NCI-H1694 (cell line): ENCODE measurements at places on chromosomes 16 and 17.

- DNase-seq, result no peak
Measured at GRCh38 chr16:88936008-88936555, 40.9 kb downstream of the CBFA2T3 start.

DNA sequence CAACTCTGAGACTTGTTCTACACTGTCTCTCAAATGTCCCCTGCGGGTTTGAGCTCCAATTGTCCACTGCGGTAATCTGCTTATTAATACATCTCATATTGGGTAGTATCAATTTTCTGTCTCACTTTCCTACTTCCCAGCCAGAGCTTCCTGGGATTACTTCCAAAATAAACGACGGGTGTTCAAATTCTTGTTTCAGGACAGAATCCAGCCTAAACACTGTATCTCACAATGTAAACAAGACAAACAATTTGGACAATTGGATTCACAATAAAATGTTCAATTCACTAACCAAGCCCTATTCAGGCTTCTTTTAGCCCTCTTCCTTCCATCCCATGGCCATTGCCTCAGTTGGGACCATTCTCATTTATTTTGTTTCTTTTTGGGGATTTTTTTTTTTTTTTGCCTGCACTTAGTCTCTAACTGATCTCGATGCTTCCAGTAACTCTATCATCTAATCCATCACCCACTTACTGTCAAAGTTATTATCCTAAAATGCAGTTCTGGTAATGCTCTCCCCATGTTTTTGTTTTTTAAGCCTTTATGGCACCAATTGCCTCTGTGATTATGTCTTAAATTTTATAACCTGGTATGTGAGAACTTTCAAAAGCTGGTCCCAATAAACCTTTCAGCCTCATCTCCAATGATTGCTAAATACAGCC lies 2.0 kb upstream of the VAT1L start:
- no peak for DNase-seq

- DNase-seq, result no peak
Measured at GRCh38 chr16:62870554-62870953, 834.3 kb upstream of the CDH8 start.

- DNase-seq, result no peak
Measured at GRCh38 chr16:85648805-85649204, 35.7 kb downstream of the GSE1 start.

GRCh38 chr17:64729201-64729600 lies 67.1 kb upstream of the SMURF2 start:
- no peak for DNase-seq

GRCh38 chr17:42459801-42460281 lies 1.2 kb downstream of the ATP6V0A1 start:
- DNase-seq, result peak; percentile 34

DNA sequence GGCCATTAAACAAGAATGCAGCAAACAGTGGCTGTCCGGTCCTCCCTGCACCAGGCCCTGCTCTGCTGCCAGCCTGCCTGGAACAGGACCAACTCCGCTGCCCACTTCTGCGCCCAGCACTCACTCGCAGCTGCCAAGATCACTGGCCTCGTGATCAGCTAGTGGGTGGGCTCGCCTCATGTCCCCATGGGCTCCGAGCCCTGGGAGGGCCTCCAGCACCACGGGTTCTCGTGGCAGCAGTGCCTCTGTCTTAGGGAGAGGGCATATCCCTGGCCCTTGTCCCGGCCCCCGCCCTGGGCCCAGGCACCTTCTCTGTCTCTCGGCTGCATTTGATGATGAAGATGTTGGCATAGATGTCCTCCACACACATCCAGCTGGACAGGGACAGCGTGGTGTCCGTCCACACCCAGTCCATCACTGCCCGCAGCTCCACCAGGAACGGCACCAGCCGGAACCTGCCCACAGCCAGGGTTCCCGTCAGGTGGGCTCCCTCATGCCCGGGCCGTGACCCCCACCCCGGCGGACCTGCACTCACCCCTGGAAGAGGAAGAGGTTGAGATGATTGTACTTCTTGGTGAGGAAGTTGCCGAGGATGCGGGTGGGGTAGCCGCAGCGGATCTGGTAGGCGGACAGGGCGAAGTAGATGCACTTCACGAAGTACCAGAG lies 13.1 kb downstream of the CTU2 start:
- no peak for DNase-seq

DNA sequence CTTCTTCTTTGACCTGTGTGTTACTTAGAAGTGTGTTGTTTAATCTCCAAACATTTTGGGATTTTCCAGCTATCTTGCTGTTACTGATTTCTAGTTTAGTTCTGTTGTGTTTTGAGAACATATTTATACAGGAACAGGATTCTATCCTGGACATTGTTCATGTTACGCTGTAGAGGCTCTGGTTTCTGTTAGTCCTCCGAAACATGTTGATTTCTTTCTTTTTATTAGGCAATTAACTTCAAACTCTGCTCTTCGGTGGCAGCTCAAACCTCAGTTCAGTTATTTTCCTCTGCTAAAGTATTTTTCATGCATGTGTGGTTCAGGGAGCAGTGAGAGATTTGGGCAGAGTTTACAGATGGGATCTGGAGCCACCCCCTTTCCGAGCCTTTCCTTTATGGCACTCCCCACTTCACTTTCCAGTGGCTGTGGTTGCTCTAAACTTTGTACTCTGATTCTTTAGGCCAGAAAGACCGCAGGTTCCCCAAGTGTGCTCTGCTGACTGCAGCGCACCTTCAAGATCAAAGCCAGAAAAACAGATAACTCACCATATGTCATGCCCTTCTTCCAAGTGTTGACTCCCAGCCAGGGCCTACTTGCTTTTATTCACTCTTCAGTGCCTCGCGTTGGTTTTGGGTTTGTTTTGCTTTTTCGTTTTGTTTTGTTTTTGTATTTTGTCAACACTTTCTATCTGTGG lies 77.6 kb upstream of the KSR1 start:
- DNase-seq, result no peak

- DNase-seq, result no peak
Measured at GRCh38 chr17:50638606-50638965, 3.9 kb downstream of the ABCC3 start.

- no peak for DNase-seq
Measured at GRCh38 chr17:82444284-82444893, 6.2 kb downstream of the CYBC1 start.

GRCh38 chr17:29905086-29905878 lies 24.7 kb downstream of the SSH2 start:
- no peak for DNase-seq

DNA sequence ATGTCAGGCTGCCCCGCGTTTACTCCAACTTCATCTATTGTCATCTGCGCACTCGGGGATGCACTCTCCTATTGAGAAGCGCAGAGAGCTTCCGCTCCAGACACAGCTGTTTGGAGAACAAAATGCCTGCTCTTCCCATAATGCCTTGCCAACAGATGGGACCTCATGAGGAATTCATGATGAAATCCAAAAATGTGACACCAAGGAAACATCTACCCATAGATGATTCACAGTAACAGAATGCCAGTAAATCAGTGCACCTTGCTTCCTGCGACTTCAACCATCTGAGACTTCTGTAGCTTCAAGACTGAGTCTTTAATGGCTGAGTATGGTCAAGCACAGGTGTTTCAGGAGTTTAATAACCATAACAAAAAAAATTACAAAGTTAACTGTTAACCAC lies 1144.9 kb upstream of the GOT2 start:
- DNase-seq, result no peak

DNA sequence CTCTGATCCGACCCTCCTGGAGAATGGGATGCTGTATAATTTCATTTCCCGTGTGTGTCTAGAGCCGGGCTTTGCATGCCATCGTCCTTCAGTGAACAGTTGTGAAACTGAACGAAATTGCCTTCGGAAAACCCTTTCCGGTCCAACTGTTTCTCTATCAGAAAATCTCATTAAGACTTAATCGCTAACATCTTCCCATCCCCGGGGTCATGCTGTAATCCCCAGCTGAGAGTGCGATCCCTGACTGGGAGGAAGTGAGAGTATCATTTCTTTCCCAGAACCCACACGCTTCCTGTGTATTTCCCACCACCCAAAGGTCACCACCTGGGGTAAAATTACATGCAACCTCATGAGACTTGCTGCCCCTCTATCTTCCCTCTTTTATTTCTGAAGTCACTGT lies 75.6 kb upstream of the RBFOX1 start:
- DNase-seq, result no peak

GRCh38 chr16:71428883-71429282 lies 13.0 kb downstream of the TLE7 start:
- no peak for DNase-seq

DNA sequence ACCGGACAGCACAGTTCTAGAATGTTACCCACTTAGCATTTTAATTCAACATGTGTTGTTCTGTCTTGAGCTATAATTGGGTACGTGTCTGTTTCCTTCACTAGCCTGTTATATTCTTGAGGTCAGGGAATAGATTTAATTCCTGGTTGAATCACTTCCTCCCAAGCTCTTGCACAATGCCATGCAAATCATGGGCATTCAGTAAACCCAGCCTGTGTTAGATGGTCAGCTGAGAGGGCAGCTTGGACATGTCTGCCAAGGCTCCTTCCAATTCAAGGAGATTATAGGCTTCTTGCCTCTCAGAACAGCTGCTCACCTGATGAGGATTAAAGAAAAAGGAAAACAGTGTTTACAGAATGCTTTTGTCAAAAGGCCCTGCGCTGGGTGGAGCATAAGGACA lies 12.6 kb downstream of the C1QTNF1 start:
- no peak for DNase-seq

- DNase-seq, result no peak
Measured at GRCh38 chr17:15289285-15290183, 24.4 kb upstream of the PMP22 start.

DNA sequence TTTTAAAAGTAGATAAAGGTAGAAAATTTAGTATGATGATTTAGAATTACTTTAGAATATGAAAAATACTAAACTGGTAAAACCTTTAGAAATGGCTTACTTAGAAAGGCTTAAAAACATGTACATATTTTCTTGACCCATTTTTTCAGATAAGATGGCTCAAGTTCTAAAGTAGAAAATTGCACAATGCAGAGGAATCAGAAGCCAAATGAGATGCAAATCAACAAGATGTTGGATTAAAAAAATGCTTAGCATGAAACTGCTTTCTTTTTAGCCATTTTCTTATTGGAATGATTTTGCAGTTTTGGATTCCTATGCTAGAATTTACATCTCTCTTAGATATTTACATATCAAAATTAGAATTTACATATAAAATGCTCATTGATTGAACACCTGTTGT lies 1.5 kb upstream of the KRTAP3-1 start:
- no peak for DNase-seq

- no peak for DNase-seq
Measured at GRCh38 chr16:89925596-89926079, 2.5 kb downstream of the TUBB3 start.

DNA sequence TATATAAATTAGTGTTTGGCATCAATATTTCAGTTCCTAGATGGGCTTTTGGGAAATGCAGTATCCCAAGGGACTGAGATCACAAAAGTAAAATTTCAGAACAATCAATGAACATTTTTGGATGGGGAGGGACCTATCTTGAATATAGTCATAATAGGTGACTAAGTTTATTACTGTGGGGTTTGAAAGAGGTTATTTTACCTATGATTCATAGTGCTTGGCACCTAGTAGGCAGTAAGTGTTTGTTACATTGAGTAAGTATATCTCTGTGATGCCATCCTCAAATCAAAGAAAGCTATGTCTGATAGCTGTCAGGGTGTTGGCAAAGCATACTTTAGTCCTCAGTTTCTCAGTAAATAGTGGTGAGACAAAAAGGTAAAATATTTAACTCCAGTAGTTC lies 36.9 kb downstream of the ZNF207 start:
- no peak for DNase-seq

DNA sequence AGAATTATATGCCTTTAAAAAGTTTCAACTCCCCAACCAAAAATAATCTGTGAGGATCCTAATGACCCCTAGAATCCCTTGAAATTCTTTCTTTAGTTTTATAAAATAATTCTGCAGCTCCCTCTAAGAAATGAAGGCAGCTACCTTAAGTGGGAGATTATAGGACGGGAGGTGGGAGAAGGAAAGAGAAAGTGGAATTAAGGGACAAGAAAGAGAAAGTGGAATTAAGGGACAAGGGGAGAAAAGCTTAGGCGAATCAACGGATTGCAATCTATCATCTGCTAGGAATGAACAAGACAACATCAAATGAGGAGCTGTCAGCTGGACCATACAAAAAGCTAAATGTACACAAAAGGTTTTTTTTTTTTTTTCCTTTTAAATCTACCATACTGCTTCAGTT lies 262.0 kb downstream of the ZFHX3 start:
- DNase-seq, result no peak

GRCh38 chr17:48451489-48451888 lies 21.5 kb upstream of the SKAP1 start:
- DNase-seq, result no peak

GRCh38 chr16:69831212-69832123 lies 69.3 kb downstream of the WWP2 start:
- no peak for DNase-seq

- DNase-seq, result no peak
Measured at GRCh38 chr17:17812211-17813054, 24.4 kb downstream of the SREBF1 start.

GRCh38 chr17:74749279-74750038 lies 1.0 kb downstream of the NHERF1 start:
- DNase-seq, result no peak

GRCh38 chr16:85227084-85227945 lies 115.0 kb upstream of the CIBAR2 start:
- peak; percentile 93 for DNase-seq

GRCh38 chr17:61487989-61488595 lies 35.9 kb downstream of the TBX4 start:
- no peak for DNase-seq

GRCh38 chr17:51933647-51934046 lies 224.9 kb downstream of the CA10 start:
- no peak for DNase-seq

DNA sequence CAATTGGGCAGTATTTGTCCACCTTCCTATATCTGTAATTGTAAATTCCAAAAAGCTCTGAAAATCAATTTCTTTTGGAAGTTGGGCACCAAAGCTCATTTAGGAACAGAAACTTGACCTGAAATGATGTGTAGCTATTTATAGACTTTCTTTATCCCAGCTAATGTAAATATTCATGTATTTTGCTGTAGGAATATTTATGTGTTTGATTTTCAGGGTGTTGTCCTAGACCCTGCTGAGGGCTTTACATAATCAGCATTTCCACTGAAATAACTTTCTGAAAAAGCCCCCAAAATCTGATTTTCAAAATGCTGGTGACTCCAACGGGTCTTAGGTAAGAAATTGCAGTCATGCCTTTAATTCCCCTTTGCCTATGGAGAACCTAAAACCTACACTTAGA lies 4.1 kb downstream of the RBFOX1 start:
- no peak for DNase-seq

GRCh38 chr16:22188595-22189442 lies 17.3 kb upstream of the EEF2K start:
- peak; percentile 39 for DNase-seq

GRCh38 chr16:2745116-2745890 lies 7.1 kb upstream of the SRRM2 start:
- no peak for DNase-seq

GRCh38 chr16:20853143-20853542 lies 46.8 kb downstream of the REXO5 start:
- no peak for DNase-seq

DNA sequence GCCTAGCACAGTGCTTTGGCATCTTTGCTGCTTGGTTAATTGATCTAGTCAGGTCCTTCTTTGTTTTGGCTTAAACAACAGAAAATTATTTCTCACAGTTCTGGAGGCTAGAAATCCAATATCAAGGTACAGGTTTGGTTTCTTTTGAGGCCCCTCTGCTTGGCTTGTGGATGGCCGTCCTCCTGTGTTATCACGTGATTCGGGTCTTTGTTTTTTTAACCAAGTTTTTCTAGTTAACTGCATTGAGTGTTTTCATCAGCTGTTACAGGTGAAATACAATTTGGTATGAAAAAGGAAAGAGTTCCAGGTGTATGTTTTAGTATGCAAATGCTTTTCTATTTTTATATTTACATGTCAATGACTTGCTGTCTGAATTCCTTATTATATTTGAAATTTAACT lies 2.8 kb downstream of the NLK start:
- DNase-seq, result no peak
